Mesothelial cell of epicardium (in vitro differentiated cells): ENCODE measurements at places on chromosomes 1 and 21. TPM values are rescaled to one million over a fixed set of nuclear protein-coding genes. Genes with fewer than 3 reads are reported as not detected.

SWT1 gene
- total RNA-seq = 8.0 to 8.6 TPM (median 8.1 TPM) in 3 replicates

TNFSF4 gene
- 2.0 to 2.8 TPM (median 2.1 TPM) in 3 replicates for total RNA-seq

AQP10 gene
- total RNA-seq = 0.57 to 1.00 TPM (median 0.60 TPM) in 3 replicates

DNA sequence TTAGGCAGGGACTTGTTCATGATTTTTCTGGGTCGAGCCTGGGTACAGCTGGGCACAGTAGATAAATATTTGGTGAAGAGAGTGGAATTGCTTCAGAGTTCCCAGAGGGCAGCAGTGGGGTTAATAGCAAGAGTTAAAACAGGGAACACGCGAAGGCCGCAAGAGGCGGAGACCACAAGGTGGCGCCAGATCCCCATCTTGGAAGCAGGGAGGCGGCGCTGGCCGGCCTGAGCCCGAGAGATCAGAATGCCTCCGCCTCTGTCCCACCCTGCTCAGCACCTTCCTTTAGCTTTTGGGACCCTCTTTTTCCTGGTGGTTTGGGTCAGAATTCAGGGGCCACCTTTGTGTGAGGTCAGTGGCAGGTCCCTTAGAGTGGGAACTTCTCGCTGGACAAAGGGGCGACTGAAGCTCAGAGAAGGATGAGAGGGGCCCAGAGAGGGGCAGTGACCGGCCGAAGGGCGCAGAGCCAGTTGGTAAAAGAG is 6.5 kb upstream of the PADI2 start:
- H3K27ac ChIP-seq = peak overlapping the region; percentile 15
- no peaks in the 10 kb centered on the region for H3K36me3 ChIP-seq
- peak overlapping the region; percentile 1 for H3K4me3 ChIP-seq
- DNase-seq = peak; percentile 97
- H3K27me3 ChIP-seq = peaks cover 2% of the 10 kb centered on the region
- peaks cover 20% of the 10 kb centered on the region for H3K4me1 ChIP-seq
